ENCODE measurements at places on chromosomes 1 and 21.

DNA sequence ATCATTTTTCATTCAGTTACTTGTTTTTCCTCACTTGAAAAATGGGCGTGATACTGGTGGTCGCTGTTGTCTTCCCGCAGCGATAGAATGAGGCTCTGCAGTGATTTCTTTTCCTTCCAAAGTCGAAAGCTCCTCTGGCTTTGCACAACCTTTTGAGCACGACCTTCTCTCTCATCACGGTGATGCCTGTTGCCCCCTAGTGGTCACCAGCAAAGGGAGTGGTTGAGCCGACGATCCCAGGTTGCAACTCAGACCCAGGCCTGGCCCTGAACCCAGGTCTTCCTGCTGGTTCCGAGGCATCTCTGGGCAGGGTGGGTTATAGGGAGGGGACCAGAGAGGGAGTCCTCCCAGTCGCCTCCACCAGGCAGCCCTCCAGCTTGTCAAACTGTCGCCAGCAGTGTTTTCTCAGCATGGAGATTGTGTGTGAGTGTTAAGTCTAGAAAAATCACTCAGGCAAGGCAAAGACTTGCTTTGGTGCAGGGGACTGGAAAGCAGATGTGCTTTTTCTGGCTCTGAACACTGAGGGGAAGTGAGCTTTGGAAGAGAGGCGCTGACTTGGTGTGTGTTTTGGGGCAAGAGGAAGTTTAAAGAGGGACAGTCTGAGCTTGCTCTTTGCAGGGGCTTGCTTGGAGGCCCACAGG is 285.3 kb downstream of the CAMTA1 start:
- DNase-seq = peak; percentile 71

- peak; percentile 56 for DNase-seq
Measured at GRCh38 chr1:247448107-247448791, 9.7 kb downstream of the OR2B11 start.

GRCh38 chr1:179825798-179826460 is 51.7 kb downstream of the TOR1AIP2 start:
- DNase-seq = no peak

GRCh38 chr1:94969137-94969536 is 42.2 kb upstream of the CNN3 start:
- DNase-seq = no peak

DNA sequence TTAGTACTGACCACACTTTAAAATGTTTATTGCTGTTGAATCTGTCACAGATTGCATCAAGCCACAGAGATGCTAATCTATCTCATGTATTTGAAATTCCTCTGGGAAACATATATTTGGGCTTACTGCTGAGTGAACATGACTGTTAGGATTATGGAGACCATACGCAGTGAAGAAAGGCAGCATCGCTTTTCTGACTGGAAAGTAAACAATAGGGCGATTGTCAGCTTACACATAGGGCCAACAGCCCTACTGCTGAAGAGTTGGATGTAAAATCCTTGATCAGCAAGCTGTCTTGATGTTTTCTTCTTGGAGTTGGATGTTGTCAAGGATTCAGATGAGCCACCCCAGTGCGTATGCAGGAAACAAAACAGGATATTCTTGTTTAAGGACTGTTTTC is 368.7 kb upstream of the ADGRL2 start:
- DNase-seq = peak; percentile 33

DNA sequence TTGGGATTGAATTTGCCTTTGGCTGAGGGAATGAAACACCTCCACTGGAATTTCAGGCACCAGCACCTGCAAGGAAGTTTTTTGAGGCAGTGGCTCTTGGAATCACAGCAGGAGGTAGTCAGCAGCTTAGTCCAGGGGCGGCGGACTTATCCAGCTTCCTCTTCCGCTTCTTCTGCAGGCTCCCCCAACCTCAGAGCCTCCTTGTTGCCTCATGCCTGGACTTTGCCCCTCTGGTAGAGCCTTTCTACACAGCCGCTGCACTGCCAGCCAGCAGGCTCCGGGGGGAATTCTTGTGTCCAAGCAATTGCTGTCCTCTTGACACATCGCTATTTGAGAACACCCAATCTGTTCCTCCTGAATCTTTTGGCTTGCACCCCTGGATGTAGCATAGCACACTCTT is 4.4 kb upstream of the RHEX start:
- no peak for DNase-seq

Data from fibroblast of villous mesenchyme (primary cell).